GM13977 (cell line): ENCODE measurements at places on chromosomes 5 and 9.

DNA sequence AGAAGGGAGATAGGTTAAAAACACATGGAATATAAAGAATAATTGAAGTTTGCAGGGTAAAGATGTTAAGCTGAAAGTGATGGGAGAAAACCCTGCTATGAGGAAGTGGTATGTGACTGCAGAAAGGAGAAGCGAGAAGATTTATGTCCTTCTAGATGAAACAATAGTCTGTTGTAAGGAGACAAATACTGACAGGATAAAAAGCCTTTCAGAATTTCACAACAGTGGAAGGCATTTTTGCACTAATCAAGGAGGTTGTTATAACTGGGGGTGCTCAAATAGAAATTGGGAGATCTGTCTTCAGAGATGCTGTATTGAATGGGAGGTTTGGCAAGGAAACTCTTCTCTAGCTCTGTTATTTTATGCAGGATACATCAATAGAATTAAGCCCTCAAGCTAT lies 69.6 kb downstream of the NMUR2 start:
- DNase-seq: no peak

DNA sequence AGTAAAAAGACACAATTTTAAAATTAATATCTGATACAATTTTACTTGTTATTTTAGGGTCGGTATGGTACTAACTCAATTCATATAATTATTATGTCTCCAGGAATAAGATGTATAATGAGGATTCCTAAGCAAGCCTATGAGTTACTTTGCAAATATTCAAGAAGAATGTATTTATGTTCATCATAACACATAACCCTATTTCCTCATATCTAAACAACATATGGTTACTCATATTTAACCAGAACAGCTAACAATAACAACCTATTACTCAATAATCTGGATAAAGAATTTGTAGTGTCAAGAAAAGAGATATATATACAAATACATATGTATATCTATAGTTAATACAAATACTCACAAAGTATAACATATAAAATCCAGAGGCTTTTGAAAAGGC lies 285.9 kb downstream of the ARL15 start:
- no peak for DNase-seq

GRCh38 chr5:98474782-98475181 lies 298.7 kb upstream of the RGMB start:
- DNase-seq: no peak

- no peak for DNase-seq
Measured at GRCh38 chr5:123297198-123297831, 125.9 kb downstream of the CEP120 start.

DNA sequence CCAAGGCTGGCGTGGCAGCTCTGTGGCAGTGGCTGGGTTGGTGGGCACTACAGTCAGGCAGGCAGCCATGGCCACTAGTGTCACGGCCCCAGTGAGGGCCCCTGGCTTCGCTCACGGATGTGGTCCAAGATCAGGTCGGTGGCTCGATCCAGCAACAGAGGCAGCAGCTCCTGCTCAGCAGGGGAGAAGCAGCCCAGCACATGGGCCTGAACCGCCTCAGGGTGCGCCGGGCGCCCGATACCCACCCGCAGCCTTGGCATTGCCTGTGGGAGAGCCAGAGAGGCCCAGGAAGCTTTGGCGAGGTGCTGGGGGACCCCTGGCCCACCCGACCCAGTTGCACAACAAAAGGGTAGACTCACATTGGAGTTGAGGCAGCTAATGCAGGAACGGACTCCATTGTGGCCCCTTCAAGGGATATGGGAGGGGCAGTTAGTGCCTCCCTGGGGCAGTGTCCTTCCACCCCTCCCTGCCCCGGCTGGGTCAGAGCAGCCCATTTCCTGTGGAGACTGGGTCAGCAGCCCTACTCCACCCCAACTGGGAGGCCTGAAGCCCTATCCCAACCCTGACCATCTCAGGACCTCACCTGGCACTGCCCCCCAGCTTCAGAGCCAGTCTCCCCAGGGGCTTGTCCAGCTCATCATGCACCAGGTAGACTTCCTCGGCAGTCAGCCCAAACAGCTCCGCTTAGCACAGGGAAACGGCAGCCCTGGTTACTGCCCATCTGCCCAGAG lies 1.3 kb downstream of the PTRH1 start:
- DNase-seq: no peak

GRCh38 chr5:39062104-39062503 lies 12.1 kb downstream of the RICTOR start:
- no peak for DNase-seq

DNA sequence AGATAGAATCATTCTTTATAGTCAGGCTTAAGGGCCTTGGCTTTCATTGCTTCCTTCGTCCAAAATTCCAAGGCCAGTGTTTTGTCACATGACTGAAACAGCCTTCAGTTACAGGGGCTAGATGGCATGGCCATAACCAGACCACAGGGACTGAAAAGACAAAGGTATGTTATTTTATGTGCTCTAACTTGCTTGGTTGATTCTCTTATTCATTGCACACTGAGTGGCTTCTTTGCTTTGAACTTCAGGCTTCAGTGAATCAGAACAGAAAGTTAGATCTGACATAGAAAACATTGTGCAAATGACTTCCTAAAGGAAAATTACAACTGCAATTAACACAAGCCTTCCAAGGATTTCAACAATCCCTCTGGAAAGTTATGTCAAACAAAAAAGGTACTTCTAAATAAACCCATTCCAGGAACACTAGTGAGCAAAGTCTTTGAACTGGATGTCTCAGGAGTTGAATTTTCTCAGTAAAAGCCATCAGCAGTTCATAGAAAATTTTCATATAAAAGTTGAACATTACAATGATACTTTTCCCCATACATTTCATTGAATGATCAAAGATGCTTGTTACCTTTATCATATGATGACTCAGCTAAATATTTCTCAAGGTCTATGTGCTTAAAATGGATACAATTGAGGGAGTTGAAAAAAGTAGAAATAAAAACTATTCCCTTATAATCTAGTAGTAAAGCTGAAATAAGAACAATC lies 355.3 kb downstream of the TMEM232 start:
- DNase-seq: no peak

GRCh38 chr5:91033370-91033769 lies 349.7 kb downstream of the ARRDC3 start:
- no peak for DNase-seq

GRCh38 chr5:50672663-50673062 lies 6.2 kb downstream of the PARP8 start:
- DNase-seq: no peak
